ELR (cell line): ENCODE measurements at places on chromosomes 6 and 20.

GRCh38 chr20:2894221-2894620, 20.9 kb downstream of the PTPRA start:
- no peak for DNase-seq

- DNase-seq, result no peak
Measured at GRCh38 chr6:126227833-126228702, 111.8 kb upstream of the CENPW start.

- peak; percentile 23 for DNase-seq
Measured at GRCh38 chr6:36129941-36130666, at the start of gene MAPK13. TSS of gene MAPK13 (plus strand) at chr6:36130513. CDS start at chr6:36130583, 70 bp downstream.

- DNase-seq, result no peak
Measured at GRCh38 chr6:169847141-169847674, 95.8 kb downstream of the ERMARD start.
